ENCODE measurements at places on chromosomes 5 and 9.
A peak's percentile ranks its signal among the peaks of the same experiment; 100 is the strongest.

DNA sequence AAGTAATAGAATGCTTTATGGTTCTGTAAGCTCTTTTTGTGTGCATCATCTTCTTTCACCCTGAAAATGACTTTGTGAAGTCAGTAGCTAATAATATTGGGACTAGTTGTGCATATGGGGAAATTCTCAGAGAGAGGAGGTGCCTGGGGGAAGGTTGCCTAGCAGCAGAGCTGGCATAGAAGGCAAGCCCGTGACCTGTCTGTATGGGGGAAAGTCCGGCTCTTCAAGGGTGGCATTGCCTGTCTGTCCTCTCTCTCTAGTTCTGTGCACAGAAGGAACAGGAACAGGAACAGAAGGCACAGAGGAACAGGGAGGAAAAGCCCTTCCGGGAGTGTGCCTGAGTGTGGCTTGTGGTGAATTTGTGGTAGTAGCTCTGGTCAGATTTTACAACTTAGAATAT is 33.1 kb downstream of the SH3GL2 start:
- DNase-seq, result no peak

DNA sequence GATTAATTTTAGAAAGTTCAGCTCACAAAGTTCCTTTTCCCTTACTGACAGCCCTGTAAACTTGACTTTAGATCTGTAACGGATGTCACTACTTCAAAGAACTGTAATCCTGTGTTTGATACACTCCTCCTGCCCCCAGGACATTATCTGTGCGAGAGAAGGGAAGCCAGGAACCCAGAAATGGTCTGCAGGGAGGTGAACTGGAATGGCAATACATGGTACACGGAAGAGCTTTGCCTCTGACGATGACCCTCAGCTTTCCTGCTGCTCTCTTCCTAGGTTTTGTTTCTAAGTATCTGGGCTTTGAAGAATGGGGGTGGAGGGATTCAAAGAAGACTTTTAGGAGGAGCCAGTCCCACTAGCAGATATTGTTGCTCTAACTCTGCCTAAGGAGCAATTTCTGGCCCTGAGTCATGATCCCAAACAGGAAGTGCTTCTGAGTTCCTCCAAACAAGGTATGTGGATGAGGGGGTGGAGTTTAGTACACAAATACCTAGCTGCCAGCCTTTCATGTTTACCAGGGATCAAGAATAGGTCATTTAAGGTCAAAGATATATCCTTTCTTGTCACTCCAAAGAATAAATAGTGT is 43.4 kb upstream of the TMC1 start:
- DNase-seq, result no peak

DNA sequence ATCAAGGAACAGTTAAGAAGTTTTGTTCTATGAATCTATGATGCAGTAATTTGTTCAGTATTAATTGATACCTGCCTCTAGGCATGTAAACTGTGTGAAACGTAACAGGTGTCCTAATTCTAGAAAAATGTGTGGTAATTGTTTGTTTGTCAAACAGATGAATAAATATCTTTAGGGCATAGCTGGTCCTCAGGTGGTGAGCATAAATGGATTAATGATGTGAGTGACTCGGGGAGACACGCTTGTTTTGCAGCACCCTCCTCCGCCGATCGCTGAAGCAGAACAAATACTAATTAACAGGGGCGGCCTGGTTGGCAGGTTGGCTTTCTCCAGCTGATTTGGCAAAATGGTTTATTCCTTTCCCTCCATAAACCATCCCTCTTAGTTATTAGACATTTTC is 88.8 kb downstream of the TLE4 start:
- no peak for DNase-seq

- no peak for DNase-seq
These were observed 18.1 kb downstream of the PRRC2B start for GRCh38 chr9:131411719-131412681.

DNA sequence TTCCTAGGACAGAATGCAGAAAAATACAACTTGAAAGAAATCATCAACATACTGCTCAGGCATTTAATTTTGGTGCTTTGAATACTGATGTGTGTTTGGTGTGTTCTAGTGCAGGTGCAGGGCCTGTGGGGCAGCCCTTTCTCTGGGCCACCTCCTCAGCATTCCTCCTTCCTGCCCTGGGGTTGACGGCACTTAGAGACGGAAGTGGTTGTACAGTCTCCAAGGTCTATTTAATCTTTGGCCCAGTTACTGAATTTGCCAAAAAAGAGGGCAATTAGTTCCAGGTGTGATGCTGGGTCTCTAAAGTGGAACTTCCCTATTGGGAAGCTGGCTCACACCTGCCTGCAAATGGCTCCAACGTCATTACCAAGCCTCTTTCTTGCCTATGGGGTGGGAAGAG is 269.0 kb downstream of the SH3GL2 start:
- no peak for DNase-seq

- no peak for DNase-seq
These were observed 318.5 kb upstream of the CHD1 start for GRCh38 chr5:99247346-99247745.

DNA sequence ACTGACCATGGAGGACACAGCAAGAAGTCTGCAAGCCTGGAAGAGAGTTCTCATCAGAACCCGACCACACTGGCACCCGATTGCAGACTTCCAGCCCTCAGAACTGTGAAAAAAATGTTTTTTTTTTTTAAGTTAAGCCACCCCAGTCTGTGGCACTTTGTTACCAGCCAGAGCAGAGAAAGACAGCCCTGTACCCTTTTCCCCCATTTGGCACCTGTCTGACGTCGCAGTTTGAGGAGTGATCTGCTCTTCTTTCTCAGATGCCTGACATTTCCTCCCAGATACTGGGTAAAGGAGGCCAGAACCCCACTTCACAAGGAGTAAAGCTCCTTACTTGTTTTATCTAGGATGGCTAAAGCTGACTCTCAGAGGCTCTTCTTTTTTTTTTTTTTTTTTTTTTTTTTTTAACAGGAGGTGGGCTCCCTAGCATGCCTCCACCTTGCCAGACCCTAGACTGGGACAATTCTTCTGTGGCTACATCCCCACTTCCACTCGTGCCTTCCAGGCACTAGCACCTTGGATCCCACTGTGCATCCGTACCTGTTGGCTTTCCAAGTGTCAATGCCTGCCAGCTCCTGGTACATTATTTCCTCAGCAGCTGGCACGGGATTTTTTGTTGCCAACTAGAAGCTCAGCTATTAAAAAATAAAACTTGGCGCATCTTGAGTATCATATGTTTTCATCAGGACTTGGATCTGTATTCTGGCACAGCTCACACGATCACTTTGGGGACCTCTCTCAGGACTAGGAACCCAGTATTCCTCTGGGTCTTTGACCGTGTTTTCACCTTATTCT is 14.4 kb downstream of the CAMK4 start:
- DNase-seq, result no peak

DNA sequence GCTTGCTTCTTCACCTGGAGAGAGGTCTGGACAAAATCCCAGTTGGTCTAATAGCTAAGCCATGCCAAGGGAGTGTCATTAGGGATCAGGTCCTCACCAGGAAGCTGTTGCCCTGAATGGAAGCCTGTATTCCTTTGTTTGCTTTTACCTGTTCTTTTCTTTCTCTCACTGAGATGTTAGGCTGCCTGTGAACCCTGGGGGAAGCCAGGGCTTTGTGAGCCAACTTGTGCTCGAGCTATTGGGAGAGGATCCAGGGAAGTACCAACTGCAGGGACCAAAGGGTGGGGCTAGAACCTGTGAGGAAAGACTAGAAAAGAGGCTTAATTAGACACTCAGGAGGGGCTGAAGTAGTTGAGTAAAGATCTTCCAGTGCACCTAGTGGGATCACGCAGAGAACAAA is 451.2 kb upstream of the TLE4 start:
- DNase-seq, result no peak

- DNase-seq, result no peak
These were observed 14.2 kb upstream of the MACIR start for GRCh38 chr5:103244398-103244797.

- DNase-seq, result no peak
These were observed 101.0 kb upstream of the GABRG2 start for GRCh38 chr5:161966564-161966963.

GRCh38 chr5:69049151-69049550 is 44.7 kb upstream of the SLC30A5 start:
- DNase-seq, result no peak

- DNase-seq, result no peak
These were observed 88.3 kb downstream of the FSTL4 start for GRCh38 chr5:133523961-133524586.

DNA sequence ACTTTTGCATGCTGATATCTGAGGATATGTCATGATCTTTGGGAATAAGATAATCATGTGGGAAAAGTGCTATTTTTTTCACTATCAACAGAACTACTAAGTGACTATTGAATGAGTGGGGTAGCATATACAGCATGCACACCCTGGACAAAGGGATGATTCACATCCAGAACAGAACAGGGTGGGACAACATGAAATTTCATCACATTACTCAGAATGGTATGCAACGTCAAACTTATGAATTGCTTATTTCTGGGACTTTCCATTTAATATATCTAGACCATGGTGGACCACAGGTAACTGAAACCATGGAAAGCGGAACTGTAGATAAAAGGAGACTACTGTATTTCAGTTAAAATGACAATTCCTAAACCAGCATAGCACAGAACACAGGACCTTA is 370.0 kb downstream of the HINT1 start:
- no peak for DNase-seq

DNA sequence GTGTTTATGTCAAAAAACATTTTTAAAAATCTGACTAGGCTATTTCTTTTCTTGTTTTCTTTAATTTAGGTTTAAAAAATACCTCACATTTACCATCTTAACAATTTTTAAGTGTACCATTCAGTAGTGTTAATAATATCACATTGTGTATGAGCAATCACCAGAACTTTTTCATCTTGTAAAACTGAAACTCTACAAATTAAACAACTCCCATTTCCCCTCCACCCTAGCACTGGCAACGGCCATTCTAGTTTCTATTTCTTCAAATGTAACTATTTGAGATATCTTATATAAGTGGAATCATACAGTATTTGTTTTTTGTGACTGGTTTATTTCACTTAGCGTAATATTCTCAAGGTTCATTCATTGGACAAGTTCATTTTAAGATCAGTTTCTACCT is 27.7 kb downstream of the PLCXD3 start:
- DNase-seq, result no peak

DNA sequence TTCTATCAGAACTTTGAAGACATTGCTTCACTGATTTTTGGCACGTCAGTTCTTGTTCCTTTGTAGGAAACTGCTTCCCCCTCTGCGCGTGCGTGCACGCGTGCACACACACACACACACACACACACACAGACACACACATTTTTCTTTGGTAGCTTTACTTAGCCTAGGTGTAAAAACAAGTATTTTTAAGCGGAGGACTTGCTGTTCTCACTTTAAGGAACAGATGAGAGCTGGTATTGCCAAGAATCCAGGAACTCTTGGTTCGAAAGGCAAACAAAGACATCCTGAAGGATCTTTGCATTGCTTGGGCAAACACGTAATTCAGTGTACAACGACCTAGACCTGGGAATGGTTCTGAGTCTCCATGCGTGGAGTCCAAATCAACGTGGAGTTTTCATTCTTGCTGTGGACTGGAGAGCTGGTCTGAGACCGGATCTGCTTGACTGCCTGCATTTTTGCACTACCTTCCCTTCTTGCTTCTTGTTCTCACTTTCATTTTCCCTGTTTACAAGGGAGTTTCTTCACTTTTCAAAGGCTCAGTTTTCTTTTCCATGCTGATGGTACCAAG is 8.2 kb downstream of the TMEM268 start:
- no peak for DNase-seq

GRCh38 chr5:174083056-174083827 is 37.7 kb downstream of the NSG2 start:
- DNase-seq, result no peak

- no peak for DNase-seq
These were observed 254.8 kb downstream of the SGCD start for GRCh38 chr5:156581725-156582124.

- no peak for DNase-seq
These were observed 141.3 kb upstream of the ZNF366 start for GRCh38 chr5:72648480-72648879.

DNA sequence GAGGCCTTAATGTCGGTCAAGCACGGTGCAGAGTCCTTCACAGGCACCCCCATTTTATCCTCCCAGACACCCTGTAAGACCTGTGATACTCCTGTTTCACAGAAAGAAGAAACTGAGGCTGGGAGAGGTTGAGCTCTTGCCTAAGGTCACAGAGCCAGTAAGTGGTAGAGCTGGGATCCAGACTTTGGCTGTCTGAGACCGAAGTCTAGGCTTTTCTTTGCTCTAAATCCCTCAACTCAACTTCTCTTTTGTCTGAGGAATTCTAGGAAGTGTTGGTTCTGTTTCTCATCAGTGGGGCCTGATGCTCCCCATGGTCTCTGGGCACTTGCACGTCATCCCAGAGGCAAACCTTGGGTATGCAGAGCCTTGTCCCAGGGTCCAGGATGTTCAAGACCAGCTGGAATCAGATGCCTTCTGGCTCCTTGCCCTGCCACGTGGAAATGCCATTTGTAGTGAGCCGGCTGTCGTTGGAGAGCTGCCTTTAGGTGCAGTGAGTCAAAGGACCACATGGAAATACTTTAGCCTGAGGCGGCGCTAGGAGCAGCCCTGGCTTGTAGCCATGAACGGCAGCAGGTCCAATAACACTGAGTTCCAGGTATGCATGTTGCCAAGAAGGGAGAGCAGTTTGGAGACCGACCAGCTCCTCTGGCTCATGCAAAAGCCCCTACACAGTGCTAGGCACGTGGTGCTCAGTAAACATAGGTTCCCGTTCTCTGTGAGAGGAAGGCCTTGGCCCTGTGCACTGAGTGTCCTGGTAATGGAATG is 9.2 kb downstream of the DCANP1 start:
- no peak for DNase-seq

- DNase-seq, result peak; percentile 11
These were observed 110.8 kb downstream of the LHFPL2 start for GRCh38 chr5:78537821-78538220.

- DNase-seq, result no peak
These were observed 240.3 kb upstream of the NREP start for GRCh38 chr5:111997308-111997707.

DNA sequence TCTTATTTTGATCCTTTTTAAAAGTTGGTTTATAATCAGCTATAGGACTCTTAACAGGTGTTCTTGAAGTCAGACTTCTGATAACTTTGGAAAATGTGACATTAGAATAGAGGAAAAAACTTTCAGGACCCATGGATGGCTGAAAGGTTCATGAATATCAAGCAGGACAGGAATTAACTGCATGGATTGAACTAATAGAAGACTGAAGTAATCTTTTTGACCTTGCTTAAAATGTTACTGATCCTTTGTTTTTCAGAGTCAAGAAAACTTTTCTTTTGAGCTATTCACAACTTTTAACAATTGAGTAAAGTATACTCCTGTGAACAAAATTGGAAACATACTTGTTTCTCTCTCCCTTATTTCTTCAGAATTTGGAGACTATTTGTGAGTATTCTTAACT is 79.2 kb downstream of the PLK2 start:
- DNase-seq, result no peak

GRCh38 chr9:77808751-77809081 is 160.6 kb upstream of the GNA14 start:
- no peak for DNase-seq

DNA sequence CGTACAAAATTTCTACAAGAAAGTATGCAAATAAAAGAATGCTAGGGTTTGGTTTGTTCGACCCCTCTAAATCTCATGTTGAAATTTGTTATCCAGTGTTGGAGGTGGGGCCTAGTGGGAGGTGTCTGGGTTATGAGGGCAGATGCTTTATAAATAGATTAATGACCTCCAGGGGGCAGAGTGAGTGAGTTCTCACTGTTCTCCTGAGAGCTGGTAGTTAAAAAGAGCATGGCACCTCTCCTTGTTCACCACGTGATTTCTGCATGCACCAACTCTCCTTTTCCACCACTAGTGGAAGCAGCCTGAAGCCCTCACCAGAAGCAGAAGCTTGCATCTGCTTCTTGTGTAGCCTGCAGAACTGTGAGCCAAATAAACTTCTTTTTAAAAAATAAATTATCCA is 50.4 kb upstream of the FAM170A start:
- no peak for DNase-seq

- DNase-seq, result no peak
These were observed 31.0 kb upstream of the GABRP start for GRCh38 chr5:170752257-170753215.

Measured in NCI-H2227 treated with DMSO at 0.1 percent for 48 hours (cell line).